ENCODE measurements at places on chromosomes 12 and 14.

DNA sequence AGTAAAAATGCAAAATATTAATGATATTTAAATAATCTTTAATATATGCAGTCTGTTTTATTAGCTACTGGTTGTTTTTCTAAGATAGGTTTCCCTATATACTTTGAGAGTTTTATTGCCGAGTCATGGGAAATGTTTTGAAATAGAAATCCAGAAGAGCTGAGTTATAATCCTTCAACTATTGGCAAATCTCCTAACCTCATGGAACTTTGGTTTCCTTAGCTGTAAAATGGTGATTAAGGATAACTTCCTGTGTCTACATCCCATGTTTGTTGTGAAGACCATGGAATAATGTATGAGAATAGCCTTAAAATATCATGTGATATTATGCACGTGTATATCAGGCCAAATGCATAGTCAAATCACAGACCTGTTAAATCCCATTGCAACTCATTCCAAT, 51.0 kb downstream of the UNC79 start:
- DNase-seq = no peak

DNA sequence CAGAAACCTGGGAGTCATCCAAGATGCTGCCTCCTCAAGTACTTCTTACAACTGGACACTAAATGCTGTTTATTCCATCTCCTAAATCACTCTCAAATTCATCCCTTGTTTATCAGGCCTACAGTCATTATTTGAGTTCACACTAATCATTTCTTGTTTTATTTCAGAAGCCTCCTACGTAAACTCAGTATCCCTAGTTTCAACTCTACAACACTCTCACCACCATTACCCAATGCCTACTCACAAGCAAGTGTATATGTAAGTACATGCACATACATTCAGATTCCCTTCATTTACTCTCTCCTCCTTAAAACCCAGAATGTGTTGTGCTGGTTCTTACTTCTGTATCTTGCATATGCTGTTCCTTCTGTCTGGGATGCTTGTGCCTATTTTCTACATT, 43.0 kb downstream of the DDHD1 start:
- DNase-seq = no peak

DNA sequence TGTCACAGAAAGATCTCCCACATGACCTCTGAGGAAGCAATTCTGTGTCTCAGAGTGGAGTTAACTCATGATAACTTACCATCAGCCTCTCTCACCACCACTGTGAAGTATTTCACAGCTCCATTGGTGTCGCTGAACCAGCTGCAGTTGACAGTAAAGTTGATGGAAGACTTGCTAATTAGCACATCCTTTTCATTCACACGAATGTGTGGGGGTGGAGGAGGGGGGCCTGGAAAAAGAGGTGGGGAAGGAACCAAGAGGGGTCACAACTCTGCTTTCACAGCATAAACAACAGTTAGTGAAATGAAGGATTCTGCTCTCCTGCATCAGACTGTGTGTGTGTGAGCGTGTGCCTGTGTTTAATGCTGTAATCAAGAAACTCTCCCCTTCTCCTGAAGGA, 82.1 kb downstream of the PTPRB start:
- DNase-seq = no peak

DNA sequence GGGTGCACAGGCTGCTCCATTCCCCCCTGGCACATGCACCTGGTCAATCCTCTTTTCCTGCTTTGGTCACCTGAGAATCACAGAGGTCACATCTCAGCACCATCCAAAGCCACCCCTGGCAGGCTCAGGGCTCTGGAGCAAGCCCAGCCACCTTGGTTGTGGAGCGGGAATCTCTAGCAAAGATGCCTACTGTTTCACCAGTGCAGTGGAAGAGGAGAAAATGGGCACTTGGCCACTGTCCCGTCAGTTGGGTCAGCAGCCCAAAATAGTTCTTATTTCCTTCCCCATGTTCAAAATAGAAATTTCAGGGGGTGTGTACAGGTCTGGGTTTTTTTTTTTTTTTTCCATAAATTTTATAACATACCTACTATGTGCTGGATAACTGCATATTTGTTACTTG, 18.3 kb downstream of the RTL1 start:
- no peak for DNase-seq

- DNase-seq = no peak
Measured at GRCh38 chr14:98798099-98798498, 473.9 kb downstream of the BCL11B start.

DNA sequence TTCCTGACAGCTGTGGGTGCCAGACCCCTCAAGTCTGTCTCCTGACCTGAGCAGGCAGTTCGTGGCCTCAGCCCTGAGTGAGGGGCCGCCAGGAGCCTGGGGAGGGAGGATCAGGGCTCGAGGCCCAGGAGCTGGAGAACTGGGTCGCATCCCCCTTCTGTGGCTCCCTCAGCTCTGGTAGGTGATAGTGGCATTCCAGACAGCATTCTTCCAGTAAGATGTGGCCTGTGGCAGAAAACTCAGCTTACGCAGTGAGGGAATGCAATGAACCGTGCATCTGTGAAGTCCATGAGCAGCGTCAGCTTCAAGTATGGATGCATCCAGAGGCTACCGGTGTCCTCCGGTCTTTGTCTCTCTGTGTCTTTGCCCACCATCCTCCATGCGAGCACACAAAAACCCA, 28.4 kb upstream of the FBRSL1 start:
- no peak for DNase-seq

- DNase-seq = no peak
Measured at GRCh38 chr14:58574623-58575022, 63.1 kb upstream of the DACT1 start.

DNA sequence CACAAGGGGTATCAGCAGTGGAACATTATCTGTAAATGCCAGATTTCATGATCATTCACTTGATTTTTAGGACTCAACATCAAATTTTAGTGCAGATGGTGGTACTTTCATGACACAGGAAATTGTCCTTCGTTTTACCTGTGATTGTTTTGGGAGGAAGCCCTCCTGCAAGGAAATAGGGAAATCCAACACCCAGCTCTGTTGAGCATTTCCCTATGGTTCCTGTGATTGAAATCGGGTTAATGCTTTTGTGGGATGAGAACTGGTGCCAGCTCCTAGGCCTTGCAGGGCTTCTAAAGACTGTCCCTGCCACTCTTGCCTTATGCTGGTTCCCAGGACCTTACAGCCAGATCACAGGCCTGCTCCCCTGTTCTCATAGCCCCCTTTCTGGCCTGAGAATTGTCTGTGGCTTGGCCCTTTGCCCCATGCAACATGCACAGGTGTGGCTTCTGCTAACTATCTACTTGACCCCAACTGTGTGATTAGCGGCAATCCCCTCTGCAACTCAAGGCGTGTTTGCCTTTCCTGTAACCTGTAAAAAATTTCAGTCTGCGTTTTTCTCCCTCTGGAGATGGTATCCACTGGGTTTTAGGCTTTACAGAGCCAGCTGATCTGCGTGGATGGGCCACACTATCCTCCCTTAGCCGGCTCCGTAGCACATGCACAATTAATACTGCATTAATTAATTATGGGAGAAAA, 112.5 kb downstream of the ETV6 start:
- DNase-seq = no peak

DNA sequence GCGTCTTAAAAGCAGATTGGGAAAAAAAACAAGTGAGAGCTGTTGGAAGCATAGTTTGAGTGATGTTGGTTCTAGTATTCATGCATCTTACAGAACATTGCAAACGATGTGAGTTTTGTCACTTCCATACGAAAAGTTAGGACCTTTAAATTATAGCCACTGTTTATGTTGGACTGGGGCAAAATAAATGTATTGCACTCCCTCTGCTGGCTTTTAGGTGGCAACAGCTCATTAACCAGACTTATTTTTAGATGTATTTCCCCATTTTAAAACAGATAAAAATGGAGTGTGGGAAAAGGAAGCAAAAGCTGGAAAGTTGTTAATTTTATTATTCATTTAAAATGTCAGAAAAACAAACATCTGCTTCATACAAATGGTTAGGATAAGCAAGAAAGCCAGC, 111.9 kb downstream of the LGR5 start:
- no peak for DNase-seq

GRCh38 chr12:116002890-116003536, 274.5 kb downstream of the MED13L start:
- no peak for DNase-seq

- DNase-seq = no peak
Measured at GRCh38 chr14:68737086-68737485, 55.8 kb downstream of the ZFP36L1 start.
